NCI-H1092 (cell line): ENCODE measurements at places on chromosomes 3 and 15.

DNA sequence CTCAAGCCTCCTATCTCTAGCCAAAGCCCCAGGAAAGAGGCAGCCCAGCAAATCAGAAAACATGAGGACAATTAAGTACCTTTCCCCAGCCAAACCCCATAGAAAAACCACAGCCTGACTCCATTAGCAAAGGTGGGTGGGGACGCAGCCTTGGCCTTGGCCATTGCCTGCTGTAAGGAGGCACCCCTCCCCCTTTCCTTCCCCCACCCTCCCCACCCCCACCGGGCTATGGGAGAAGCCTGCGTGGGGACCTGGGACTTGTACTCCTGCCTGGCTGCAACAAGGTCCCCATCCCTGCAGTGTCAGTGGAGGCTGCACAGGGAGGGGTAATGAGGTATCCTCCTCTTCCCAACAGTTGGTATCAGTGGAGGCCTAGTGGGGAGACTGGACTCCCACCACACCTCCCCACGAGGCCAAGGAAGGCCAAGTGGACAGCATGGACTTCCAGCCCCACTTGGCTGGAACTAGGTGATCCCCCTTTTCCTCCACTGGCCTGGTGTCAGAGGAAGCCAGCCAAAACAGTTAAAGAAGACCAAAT is 20.5 kb downstream of the PRR23E start:
- no peak for DNase-seq

GRCh38 chr3:50445919-50446318 is 57.5 kb downstream of the CACNA2D2 start:
- peak; percentile 84 for DNase-seq

GRCh38 chr3:66483006-66483405 is 17.8 kb downstream of the LRIG1 start:
- no peak for DNase-seq

- no peak for DNase-seq
These were observed 98.6 kb downstream of the ZIC1 start for GRCh38 chr3:147507638-147508286.

DNA sequence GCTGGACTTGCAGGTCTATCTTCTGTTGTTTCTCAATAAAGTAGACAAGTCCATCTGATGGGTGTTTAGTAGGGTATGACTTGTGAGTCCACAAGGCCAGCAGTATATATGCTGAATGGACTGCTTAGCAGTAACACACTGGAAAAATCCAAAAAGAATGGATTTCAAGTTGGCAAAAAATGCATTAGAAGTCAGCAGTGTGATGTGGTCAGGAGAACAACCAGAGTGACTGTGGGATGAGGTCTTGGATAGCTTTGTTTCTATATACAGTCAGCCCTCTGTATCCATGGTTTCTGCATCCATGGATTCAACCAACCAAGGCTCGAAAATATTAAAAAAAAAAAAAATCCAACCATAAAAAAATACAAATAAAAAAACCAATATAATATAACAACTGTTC is 55.8 kb downstream of the LPP start:
- no peak for DNase-seq

GRCh38 chr3:131114256-131114655 is 87.6 kb downstream of the NEK11 start:
- DNase-seq: no peak

DNA sequence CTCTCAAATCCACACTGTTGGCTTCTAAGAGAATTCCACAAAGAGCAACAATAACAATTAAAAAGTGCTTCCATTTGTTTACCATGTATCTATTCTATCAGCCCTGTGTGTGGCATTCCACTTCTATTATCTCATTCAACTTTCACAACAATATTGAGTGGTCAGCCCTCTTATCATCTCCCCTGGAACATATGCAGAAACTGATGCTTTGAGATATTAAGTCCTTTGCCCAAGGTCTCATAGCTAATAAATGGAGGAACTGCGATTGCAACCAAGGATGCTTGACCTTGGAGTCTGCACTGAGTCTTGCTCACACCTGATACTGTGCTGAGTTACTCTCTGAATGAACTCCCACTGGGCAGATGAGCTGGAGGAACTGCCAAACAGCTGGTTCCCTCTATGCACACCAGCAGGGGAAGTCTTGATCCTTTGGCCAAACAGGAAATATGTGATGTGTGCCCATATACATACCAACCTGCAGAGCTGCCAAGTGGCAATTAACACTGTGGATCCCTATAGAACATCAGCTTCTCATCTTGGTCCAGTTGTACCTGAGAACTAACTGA is 144.7 kb upstream of the WNT5A start:
- DNase-seq: no peak
